IMR-90 (cell line): ENCODE measurements at places on chromosomes 13 and 19. TPM values are rescaled to one million over a fixed set of nuclear protein-coding genes. Genes with fewer than 3 reads are reported as not detected.

DNA sequence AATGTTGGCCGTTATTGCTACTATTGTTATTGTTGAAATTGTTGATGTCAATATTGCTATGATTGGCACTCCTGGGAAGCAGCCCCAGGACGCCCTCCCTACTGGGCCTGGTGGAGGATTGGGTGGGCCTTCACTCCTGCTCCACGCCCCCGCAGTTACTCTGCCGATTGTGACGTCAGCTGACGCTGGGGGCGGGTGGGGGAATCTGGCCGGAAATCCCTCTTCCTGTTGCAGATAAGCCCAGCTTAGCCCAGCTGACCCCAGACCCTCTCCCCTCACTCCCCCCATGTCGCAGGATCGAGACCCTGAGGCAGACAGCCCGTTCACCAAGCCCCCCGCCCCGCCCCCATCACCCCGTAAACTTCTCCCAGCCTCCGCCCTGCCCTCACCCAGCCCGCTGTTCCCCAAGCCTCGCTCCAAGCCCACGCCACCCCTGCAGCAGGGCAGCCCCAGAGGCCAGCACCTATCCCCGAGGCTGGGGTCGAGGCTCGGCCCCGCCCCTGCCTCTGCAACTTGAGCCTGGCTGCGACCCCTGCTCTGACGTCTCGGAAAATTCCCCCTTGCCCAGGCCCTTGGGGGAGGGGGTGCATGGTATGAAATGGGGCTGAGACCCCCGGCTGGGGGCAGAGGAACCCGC, at the start of gene ETV2:
Gene ETV2 (plus strand): TSS at position 231 of the 637 bp plus-strand sequence. CDS start 716 bp downstream, outside the sequence.
- DNase-seq = peak; percentile 42

GRCh38 chr19:3945838-3946237, 13.0 kb downstream of the NMRK2 start:
- DNase-seq = peak; percentile 29

DNA sequence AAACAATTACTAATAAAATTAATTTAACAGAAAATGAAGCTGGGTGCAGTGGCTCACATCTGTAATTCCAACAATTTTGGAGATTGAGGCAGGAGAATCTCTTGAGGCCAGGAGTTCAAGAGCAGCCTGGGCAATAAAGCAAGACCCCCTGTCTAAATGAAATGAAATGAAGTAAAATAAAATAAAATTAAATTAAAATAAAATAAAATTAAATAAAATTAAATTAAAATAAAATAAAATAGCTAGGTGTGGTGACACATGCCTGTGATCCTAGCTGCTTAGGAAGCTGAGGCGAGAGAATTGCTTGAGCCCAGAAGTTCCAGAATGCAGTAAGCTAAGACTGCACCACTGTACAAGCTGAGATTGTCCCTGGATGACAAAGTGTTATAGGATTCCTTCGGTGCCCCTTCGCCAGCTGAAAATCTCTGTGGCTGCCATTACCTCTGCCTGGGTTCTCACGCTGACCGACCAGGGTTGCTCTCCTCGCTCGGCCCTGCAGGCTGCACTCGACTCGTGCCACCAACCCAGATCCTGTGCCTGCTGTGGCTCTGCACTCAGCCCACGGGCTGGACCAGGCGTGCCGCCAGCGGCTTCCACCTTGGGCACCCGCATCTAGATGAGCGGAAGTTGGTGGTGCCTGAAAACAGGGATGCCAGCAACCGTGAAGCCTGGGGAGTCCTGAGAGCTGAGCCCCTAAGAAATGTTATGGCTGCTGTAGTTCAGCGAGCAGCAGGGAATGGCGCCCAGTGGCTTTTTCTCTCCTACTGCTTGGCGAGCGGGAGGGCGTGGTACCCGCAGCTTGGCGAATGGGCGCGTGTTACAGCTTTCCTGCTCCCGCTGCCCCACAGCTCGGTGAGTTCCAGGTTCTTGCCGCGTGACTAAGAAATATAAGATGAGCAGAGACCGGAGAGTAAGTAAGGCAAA, 539.2 kb upstream of the PCDH9 start:
- no peak for DNase-seq

GRCh38 chr13:95660981-95661581, 15.9 kb upstream of the DNAJC3 start:
- DNase-seq = peak; percentile 50

DNA sequence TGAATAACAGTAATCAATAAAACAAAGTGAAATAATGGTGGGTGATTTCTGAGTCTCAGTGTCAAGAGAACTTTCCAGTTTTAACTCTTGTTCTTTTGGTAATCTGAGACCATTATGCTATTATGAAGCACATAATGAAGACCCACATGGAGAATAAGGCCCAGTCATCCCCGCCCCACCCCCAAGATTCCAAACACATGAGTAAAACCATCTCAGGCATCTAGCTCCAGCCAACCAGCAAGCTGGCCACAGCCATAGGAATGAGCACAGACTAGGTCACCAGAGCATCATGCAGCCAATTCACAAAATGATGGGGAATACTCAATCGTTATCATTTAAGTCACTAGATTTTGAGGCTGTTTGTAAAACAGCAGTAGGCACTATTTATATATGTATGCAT, 1769.0 kb upstream of the PCDH20 start:
- peak; percentile 88 for DNase-seq

- peak; percentile 84 for DNase-seq
Measured at GRCh38 chr13:110403315-110403714, 96.2 kb downstream of the COL4A2 start.

DNA sequence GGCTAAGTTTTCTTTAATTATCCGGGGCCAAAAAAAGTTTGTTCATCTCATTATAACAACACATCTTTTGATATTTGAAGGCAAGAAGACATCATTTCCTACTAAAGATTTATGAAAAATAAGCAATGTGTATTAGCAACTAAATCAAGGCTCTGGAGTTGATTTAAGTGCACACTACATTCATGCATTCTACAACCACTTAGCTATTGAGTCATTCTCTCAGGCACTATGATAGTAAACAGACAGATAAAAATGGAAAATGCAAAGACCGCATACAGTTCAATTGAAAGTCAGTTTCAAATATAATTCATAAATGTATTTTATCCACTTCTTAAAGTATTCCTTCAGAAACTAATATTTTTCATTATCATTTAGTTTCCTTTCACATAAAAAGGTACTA, 1395.2 kb downstream of the PCDH9 start:
- peak; percentile 52 for DNase-seq

GRCh38 chr13:98598043-98598442, 21.1 kb upstream of the STK24 start:
- no peak for DNase-seq

GRCh38 chr19:41957838-41958366, 1.2 kb downstream of the RABAC1 start:
- DNase-seq = peak; percentile 83

- DNase-seq = no peak
Measured at GRCh38 chr19:3467437-3468198, 12.7 kb downstream of the SMIM24 start.

- no peak for DNase-seq
Measured at GRCh38 chr13:70792121-70792520, 683.9 kb upstream of the KLHL1 start.

- DNase-seq = no peak
Measured at GRCh38 chr13:29956853-29957252, 106.4 kb upstream of the UBL3 start.

DNA sequence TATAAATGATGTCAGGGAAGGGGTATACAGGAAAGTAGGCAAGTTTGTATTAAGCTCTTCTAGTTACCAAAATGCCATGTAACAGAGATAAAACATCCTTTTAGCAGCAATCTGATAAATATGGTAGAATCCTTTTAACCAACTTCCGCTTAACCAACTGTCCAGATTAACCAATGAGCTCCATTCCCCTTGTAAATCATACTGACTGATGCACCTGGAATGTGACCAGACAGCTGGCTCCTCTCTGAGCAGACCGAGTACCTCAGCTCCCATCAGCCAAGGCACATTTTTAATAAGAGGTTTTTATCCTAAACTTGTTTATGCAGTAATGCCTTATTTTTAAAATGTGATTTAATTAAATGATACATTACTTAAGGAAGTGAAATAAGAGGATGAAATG, 66.4 kb downstream of the KLF12 start:
- peak; percentile 52 for DNase-seq

DNA sequence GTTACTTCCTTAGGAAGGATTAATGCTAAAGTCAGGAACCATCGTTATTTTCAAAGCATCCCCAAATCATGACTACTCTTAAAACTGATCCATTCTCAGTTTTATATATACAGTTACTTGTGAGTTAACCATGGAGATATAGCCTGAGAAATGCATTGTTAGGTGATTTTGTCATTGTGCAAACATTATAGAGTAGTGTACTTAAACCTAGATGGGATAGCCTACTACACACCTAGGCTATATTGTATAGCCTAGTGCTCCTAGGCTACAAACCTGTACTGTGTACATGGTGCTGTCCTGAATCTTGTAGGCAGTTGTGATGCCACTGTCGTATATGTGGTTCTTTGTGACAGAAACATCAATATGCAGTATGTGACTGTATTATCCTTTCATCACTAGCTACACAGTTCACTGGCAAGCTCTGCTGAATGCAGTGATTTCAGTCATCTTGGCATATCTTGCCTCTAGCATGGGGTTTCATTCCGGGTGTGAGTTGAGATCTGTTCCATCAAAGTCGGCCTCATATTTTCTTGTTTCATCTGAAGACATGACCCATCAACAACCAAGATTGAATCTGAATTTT, 45.3 kb downstream of the CDK8 start:
- DNase-seq = peak; percentile 10

DNA sequence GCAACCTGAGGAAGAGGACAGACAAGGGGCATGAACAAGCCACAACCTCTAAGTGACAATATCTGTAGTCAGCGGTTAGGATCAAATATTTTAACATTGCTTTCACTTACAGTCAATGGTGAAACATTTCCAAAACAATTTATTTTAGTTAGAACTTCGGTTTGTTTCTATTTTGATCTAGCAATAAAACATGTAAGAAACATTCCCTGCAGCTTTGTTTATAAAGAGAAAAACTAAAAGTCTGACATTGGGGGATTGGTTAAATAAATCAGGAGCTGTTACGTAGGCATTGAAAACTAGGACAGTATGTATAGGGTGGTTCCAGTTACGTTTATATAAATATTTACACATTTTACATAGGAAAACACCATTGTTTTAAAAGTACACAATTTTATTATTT, 3.4 kb downstream of the URI1 start:
- peak; percentile 24 for DNase-seq

DNA sequence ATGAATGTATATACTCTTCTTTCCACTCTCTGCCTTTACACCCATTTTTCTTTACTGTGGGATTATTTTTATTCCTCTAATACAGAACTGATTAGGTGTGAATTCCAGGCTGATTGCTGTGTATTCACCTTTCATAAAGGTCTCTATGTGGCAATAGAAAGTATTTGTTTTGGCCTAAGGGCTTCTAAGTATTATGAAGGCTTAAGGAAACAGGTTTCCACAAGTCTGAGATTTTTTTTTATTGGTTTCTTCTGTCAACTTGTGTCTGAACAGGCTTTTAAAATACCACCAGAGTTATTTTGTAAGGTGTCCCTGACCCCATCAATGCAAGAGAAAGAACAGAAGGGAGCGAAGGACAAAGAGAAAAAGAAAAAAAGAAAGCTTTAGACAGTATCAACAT, 1102.0 kb upstream of the SPRY2 start:
- no peak for DNase-seq

- DNase-seq = no peak
Measured at GRCh38 chr13:100602493-100603111, 14.0 kb upstream of the GGACT start.

GRCh38 chr13:90232291-90232690, 1115.2 kb upstream of the MIR17HG start:
- DNase-seq = no peak

DNA sequence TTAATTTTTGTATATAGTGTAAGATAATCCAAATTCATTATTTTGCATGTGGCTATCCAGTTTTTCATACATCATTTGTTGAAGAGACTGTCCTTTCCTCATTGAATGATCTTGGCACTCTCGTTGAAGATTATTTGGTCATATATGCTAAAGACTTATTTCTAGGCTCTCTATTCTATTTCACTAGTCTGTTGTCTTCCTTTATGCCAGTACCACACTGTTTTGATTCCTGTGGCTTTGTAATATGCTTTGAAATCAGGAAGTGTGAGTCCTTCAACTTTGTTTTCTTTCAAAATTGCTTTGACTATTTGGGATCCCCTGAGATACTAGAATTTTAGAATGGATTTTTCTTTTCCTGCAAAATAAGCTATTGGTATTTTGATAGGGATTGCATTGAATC, 24.5 kb downstream of the FNDC3A start:
- DNase-seq = no peak

DNA sequence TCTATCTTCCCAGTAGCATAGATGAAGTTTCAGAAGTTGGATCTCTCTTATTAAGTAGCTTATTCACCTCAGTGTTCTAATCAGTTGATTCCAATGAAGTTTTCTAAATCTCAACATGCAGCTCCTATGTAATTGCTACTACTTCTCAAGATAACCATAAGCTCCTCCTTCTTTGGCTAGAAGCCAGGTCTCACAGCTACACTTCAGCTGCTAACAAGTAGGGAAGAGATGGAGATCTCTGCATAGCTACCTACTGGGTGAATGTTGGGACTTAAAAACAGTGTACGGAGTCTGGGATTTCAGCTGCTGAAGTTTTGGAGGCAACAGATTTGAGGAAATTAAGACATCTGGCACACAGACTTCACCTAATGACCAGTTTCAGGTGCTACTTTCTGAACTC, 661.0 kb downstream of the SLITRK1 start:
- no peak for DNase-seq

- DNase-seq = peak; percentile 63
Measured at GRCh38 chr13:33257841-33258807, 27.4 kb downstream of the STARD13 start.

GRCh38 chr19:56116606-56117005, 4.5 kb downstream of the ZNF787 start:
- DNase-seq = no peak

DNA sequence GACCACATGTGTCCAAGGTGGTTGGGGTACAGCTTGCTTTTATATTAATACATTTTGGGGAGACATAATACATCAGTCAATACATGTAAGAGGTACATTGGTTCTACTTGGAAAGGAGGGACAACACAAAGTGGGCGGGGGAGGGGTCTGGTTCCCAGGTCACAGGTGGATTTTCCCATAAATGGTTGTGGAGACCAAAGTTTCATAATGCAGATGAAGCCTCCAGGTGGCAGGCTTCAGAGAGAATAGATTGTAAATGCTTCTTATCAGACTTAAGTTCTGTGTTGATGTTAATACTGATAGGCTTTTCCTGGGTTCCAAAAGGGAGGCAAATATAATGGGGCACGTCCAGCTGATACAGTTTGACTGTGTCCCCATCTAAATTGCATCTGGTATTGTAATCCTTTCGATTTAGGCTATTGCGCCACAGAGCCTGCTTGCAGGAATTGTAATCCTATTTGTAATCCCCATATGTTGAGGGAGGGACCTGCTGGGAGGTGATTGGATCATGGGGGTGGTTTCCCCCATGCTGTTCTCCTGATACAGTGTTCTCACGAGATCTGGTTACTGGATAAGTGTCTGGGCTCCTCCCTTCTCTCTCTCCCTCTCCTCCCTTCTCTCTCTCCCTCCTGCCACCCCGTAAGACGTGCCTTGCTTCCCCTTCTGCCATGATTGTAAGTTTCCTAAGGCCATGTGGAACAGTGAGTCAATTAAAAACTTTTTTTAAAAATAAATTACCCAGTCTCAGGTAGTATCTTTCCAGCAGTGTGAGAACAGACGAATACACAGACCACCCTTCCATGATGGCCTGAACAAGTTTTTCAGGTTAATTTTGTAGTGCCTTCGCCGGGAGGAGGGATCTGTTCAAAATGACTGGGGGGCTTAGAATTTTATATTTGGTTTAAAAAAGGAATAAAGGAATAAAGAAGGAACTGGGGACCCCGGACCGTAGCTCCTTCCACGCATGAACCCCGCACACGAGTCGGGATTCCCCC, 44.9 kb downstream of the ZNF823 start:
- peak; percentile 75 for DNase-seq

Gene NXNL1
- total RNA-seq = not detected in 2 replicates

Gene RSPH6A
- total RNA-seq = under 0.01 TPM in 2 replicates

Gene ANGPTL8
- not detected in 2 replicates for total RNA-seq

Gene NDFIP2
- 25.8 and 48.9 TPM in 2 replicates for total RNA-seq

Gene THSD8
- total RNA-seq = not detected in 2 replicates
